CD4-positive, alpha-beta memory T cell (primary cell): ENCODE measurements at places on chromosomes 1 and 21.

GRCh38 chr21:44902268-44903049, 18.2 kb downstream of the ITGB2 start:
- DNase-seq, result no peak

DNA sequence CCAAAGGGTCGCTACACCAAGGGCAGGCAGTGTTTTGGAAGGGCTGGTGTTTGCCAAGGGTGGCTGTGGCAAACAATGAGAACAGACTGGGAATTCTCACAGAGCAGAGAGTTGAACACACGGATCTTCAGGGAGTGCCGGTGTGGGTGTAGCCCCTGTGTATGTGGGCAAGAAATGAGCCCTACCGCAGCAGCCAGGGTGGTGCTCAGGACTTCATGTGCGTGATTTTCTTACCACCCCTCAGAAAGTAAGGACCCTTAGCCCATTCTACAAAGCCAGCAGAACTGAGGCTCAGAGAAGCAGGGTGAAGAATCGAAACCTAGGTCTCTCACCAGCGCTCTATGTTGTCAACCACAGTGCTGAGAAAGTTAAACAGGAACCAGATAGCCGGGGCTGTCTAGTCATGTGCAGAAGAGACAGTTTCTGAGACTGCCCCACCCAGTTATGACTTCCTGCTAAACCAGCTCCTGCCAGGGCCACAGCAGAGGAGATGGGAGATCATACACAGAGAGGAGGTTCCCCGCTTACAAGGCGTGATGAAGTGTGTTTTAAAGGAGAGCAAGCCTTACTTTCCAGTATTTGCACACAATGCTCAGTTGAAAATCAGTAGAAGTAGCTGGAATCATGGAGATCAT, 21.9 kb upstream of the MORC3 start:
- DNase-seq, result peak; percentile 83

- DNase-seq, result no peak
Measured at GRCh38 chr1:169914531-169914930, 20.8 kb upstream of the SCYL3 start.

GRCh38 chr1:27879374-27880082, 7.2 kb downstream of the THEMIS2 start:
- DNase-seq, result no peak

DNA sequence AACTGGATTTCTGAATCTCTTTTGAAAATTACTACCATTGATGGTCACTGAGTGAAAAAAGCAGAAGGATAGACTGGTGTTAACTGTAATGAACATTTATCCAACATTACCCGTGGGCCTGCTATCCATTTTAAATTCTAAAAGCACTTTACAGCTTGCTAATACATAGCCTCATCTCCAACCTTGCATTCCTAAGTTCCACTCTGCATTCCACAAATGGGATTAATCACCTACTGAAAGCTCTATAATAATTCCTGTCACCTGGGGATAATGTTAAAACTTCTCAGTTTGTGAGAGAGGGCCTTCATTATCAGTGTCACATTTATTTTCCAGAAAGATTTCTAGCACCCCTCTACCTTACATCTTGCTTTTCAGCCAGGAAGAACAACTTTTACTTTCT, 38.2 kb downstream of the PTPRC start:
- no peak for DNase-seq

- peak; percentile 33 for DNase-seq
Measured at GRCh38 chr1:227919906-227920305, 27.8 kb downstream of the WNT9A start.

DNA sequence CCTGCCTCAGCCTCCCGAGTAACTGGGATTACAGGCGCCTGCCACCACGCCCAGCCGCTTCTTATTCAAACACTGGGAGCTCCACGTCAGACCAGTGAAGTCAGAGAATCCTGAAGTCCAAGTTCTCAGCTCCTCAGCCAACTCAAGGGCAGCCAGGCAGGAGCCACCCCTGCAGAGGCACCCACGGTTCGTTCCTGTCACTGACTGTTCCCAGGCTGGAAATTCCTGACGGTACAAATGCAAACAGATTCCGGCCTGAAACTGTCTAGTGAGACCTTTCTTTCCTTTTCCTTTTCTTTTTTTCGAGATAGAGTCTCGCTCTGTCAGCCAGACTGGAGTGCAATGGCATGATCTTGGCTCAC, 11.7 kb downstream of the SLC35E2B start:
- DNase-seq, result no peak

DNA sequence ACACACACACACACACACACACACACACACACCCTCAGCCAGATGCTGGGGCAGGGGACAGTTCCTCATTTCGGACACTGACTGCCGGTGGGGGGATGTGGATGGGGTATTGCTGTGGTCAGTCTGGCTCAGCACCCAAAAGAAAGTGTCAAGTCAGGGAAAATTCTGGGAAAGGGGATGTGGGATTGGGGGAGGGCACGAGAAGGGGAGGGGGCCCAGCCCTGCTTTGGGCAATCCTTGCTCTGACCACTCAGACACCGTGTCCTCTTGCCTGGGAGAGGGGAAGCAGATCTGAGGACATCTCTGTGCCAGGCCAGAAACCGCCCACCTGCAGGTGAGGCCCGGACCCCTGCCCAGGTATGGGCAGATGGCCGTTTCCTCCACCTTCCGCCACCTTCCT, at the start of gene C1QC:
Gene C1QC (plus strand): TSS at position 253 of the 400 bp plus-strand sequence. CDS start 391 bp downstream, outside the sequence.
- no peak for DNase-seq

DNA sequence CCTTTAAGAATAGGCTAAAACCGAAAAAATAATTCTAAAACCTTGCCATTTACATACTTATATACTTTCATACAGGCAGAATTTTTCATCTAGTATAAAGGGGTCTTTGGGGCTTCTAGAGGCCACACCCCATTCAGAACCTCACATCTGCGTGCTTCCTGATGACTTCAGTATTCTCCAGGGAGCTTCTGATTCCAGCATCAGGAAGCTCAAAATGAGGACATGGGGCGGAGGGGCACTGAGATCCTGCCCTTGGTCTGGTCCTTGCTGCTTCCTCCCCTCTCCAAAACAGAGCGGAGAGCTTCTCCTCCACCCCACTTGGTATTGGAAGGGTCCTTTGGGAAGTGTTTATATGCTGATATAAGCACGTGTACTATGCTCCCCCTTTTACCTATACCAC, 13.8 kb downstream of the PAX7 start:
- no peak for DNase-seq

DNA sequence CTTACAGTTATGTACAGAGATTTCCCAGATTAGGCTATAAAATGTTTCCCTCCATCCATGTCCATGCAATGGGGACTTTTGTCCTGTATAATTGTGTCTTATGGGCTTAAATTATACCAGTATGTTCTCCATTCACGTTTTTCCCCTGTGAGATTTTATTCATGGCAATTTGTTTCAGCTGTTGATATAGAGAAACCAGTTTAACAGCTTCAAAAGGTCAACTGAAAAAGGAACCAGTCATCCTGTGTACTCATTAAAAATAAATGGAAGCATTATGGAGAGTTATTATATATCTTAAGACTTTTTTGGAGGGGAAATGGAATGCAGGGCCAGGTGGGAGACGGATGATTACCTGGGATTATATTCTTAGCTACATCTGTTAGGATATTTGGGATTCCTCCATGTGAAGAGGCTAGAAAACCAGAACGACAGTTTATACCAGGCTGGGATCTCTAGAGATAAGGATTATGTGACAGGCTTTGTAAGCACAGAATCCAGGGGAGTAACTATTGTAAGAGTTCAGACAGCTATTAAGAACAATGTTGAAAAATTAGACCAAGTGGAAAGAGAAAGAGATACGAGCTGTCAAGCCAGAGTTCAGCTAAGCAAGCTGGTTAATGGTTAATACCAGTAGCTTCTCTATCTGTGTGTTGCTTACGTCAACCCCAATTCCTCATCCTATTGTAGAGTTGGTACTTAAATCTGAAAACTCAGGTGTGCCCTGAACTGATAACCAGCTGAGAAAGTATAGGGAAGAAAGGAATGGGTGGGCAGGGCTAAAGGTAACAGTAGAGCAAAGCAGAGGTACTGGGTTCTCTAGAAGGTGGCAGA, 12.4 kb upstream of the ZNF697 start:
- no peak for DNase-seq

DNA sequence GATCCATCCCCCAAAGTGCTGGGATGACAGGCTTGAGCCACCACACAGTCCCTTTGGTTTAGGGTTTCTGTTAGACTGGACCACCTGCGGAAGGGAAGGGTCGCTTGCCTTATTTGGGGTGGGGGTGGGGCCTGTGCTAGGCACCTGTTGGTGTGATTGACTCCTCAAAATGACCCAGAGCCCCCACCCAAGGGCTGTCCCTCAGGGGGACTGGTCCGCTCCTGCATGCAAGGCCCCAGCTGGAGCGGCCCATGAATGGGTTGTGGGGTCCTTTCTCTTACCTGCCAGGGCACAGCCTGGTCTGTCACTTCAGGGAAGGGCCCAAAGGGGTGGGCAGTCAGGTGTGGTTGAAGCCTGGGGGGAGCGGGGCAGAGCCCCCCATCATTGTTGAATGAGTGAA, 1.8 kb upstream of the CSTB start:
- peak; percentile 25 for DNase-seq

DNA sequence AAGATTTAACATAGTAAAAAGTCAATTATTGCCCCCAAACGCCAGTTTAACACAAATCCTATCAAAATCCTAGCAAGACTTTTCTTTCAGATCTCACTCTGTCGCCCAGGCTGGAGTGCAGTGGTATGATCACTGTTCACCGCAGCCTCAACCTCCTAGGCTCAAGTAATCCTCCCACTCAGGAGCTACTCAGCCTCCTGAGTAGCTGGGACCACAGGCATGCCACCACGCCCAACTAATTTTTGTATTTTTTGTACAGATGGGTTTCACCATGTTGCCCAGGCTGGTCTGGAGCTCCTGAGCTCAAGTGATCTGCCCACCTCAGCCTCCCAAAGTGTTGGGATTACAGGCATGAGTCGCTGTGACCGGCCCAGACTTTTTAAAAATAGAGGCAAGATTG, 4.8 kb downstream of the SNIP1 start:
- DNase-seq, result no peak

DNA sequence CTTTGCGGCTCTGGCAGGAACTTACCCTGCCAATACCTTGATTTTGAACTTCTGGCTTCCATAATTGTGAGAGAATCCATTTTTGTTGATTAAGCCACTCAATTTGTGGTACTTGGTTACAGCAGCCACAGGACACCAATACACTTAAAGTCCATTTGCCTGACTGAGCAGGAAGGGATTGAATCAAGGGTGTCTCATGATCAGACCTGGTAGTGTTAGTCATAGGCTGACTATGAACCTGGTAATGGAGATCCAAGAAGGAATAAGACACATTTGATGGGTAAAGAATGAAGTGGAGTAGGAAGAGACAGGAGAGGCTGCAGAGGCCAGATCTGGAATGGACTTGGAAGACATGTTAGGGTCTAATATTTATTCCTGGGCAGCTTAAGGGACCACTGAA, 31.2 kb upstream of the MAP1LC3C start:
- DNase-seq, result no peak

DNA sequence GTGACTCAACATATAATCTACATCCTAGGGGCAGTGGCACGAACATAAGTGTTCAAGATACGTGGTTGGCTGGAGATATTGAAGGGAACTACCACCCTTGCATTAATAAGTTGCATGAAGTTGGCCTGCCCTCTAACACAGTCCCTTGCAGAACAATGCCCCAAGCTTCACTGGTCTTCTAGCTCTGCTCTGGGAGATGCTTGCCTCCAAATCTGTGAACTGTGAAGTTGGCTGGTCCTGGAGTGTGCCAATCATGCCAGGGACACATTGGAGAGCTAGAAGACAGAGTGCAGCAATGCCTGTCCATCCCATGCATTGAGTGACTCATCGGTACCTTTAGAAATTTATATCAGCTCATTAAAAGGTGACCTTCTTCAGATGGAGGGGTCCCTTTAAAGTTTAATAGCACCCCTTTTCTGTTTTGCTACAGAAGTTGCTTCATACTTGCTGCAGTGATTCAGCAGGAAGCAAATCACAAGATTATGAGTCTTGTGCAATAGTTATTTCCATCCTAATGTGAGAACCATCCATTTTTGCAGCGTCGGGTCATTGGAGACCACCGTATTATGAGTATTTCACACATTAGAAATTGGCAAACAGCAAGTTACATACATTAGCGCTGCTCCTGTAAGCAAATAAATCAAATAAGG, 55.2 kb upstream of the KAZN start:
- no peak for DNase-seq

DNA sequence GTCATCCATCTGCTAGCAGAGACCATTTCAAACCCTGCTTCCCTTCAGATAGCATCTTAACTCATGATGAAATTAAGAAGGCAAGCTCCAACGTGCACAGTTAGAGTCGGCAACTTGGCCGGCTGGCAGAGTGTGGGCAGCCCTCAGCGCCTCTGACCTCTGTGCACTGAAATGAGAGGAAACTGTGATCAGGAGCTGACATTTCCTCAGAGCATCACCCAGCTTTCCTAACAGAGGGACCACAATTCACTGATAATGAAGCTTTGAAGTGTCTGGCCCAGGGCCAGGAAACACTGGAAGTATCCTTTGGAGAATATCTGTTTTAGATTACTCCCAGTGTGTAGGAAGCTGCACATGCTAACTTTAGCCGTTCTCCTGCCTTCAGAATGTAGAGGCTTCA, 145.0 kb upstream of the ZC3H11B start:
- DNase-seq, result no peak

DNA sequence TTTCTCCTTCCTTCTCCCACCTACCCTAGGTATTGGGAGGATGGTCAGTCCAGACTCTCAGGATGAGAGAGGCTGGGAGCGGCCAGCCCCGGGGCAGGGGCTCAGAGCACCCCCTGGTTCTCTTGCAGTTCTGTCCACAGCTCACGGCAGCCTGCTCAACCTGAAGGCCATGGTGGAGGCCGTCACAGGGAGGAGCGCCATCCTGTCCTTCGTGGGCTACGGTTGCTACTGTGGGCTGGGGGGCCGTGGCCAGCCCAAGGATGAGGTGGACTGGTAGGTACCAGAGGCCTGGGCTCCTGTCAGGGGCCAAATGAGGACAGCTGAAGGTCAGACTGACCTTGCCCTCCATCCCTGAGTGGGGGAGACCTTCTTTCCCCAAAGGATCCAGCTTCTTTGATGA, 4.2 kb downstream of the PLA2G2F start:
- DNase-seq, result no peak

DNA sequence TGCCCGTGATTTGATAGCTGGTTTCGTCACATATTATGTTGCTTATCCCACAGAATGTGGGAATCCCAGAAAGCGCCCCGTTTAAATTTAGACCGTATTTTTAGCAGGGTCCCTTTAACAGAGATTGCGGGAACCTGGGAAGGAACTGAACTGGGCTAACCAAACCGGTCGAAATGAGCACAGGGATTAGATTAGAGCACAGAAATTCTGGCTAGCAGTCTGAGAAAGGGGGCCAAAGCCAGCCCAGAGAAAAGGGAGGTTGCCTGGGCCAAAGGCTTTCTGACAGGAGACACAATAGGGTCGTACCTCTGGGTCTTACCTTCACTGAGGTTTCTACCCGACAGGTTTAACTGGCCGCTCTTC, 327 bp downstream of the LRRC40 start:
- DNase-seq, result no peak

GRCh38 chr1:203361945-203362719, 11.2 kb upstream of the FMOD start:
- no peak for DNase-seq

DNA sequence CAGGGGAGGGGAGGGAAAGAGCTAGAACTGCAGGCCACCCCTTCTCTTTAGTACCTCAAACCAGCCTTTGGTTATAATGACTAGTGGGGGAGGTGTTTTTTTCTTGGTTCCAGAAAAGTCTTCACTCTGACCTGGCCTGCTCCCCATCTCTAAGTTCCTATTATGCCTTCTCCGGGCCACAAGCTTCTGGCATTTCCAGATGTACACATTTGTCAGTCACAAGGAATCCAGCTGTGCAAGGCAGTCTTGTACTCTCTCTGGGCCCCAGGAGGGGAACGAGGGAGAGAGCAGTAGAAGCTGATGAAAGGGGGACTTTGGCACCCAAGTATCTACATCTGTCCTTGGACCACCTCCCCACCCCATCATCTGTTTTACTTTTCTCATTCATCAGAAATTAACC, 2.7 kb upstream of the FALEC start:
- DNase-seq, result no peak
